Esophagus mucosa (tissue), 1 donor: ENCODE measurements at places on chromosomes 11 and 22.

DNA sequence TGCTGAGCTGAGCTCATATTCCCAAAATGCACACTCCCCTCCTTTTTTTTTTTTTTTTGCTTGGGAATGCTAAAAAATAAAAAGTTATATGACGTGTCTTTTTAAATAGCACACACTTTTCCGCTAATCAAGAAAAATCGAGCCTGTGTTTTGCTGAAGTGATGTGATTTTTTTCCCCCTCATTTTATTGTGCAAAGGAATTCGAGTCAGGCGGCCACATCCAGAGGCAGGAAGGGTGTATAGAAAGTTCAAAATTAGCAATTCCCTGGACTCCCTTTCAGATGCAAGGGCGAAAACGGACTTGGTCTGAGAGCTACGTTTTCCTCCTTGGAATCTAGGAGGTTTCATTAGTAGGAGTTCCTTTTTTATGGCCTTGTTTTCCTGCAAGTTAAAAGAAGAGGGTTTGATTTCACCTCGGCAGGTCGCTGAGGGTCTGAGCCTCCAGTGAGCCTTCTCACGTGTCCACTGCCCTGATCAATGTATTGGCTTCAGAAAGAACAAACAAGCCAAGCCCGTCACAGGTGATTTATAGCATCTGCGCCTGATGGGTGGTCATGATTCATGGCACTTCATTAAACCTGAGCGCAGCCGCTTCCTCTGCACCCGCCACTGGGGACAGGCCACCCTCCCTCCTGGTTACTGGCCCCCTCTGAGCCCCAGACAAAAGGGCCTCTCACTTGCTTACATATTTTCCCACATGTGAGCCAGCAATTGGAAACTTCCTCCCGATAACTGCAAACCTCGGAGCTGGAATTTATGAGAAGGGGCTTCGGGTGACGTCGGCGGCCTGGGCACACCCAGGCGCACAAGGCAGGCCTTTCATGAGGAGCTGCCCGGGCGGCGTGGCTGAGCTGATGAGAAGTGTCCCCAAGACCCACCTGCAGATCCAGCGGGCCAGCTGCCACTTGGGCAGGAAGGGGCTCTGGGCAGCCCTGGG is 64.4 kb upstream of the LINC01488 start:
- no peak for ATAC-seq

DNA sequence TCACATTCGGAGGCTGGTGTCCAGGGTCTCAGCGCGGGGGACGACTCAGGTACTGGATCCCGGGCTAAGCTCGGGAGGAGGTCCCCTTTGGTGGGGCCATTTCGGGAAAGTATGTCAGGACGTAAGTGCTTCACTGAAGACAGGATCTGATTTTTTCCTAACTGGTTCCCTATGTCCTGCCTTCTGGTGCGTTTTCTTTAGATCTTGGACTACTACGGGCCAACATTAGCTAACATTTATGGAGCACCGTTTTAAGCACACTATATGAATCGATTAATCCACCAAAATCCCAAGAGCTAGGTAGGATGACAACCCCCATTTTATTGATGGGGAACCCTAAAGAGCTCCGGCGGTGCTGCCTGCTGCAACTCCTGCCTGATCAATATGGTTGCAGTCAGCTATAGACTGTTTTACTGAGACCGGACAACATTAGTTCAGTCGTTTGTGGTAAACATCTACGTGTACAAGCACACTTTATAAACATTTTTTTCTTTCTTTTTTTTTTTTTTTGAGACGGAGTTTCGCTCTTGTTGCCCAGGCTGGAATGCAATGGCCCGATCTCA is 17.0 kb upstream of the WDR74 start:
- peak; percentile 1 for ATAC-seq

DNA sequence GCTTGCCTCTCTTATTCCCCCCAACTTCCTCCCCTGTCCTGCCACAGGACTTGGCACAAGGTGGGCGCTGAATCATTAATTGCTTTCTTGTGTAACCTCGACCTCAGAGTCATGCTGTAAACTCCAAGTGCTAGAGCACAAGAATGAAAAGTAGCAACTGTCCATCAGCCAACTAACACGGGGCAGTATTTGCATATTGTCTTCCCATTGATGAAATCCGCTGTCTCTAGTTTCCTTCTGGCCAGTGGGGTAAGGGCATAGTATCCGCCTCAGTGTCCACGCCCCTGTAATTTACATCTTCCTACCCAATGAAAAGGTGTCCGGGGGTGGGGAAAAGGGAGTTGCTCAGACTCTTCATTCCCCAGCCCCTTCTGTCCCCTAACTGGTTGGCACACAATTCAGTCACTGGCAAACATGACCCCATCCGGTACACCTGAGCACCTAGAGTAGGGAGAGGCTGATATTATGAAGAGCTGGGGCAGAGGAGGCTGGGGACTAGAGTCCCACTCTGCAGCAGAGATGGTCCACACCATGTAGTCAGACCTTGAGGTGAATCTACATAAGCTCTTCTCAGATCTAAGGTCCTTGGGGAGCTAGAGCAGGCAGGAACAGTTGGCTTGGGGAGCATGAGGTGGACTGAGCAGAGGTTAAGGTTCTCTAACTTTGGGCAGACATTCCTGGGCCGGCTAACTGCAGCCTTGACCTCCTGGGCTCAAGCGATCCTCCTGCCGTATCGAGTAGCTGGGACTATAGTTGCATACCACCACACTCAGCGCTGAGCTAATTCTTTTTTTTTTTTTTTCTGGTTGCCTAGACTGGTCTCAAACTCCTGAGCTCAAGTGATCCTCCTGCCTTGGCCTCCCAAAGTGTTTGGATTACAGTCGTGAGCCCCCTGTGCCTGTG is 6.8 kb upstream of the GGA1 start:
- ATAC-seq: peak; percentile 82

GRCh38 chr11:117020287-117020686 is 77.9 kb downstream of the SIK3 start:
- ATAC-seq: no peak

- ATAC-seq: no peak
Measured at GRCh38 chr11:75597636-75598035, 35.6 kb downstream of the SERPINH1 start.

DNA sequence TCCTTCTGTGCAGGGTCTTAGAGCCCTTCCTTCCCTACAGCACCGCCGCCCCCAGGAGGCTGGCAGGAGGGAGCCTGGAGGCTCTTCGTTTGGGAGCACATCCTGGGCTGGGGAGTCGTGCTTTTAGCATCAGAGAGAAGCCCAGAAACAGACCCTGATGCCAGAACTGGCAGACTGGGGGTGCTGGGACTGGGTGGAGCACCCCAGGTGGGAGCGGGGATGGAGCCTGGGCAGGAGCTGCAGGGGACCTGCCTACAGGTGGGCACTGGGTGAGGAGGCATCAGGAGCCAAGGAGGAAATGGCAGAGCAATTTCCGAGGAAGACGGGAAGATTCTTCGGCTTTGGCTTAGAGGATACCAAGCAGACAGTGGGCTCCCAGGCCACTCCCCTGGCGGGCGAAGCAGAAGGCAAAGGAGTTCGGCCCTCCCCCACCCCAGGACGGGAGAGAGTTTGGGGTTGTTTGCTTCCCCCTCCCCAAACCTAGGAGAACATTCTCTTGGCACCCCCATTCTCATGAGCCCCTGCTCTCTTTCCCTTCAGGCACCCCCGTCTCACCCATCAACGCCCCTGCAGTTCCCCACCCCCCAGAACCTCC is 1.1 kb downstream of the SYT7 start:
- no peak for ATAC-seq

GRCh38 chr11:69173331-69173730 is 17.6 kb downstream of the SMIM38 start:
- no peak for ATAC-seq
